ENCODE measurements at places on chromosomes 6 and 20.

DNA sequence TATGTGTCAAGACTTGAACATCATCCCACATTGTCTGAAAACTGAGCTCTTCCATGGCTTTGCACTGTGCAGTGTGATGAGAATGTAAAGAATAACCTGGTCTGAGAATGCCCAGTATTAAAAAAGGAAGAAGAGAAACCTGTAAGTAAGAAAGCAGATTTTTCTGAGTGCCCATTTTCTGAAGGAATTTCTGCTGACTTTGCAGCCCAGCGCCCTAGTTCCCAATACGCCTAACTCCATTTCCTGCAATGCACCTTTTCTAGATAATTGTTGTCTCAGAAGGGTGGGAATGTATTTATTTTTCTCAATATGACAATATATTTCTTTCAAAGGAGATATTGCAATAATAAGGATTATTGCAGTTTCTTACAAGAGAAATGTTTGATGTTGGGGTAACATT lies 231.5 kb downstream of the HAO1 start:
- DNase-seq: no peak

DNA sequence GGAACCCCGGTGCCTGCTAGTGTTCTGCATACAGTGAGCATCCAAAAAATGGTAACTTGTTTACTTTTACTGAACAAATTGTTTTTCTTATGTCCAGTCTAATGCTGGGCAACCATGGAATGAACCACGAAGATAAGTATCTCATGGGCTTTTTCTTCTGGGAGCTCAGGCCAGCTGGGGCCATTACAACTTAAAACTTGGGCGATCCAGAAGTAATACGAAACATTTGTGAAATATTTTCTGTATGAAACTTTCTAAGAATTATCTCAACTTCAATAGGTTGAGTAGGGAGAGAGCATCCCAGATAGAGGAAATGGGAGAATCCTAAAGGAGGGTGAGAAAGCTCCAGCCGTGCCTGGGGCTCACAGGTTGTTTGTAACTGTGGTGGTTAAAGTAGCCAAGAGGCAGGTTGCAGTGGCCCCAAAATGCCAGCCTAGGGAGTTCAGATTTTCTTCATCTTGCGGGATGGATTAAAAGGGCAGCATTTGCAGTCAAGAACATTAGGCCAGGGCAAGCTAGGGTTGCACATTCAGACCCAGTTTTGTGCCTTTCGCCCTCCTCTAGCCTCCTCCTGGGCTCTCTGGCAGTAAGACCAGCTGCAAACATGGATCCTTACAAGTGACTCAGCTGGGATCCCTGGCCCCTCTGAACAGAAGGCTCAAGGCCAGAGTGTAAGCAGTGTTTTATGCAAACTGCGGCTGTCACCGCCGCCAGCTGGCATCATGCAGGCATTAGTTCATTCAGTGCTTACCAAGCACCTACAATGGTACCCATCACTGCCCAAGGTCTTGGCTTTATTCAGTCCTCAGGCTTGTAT lies 41.5 kb downstream of the ELMO2 start:
- DNase-seq: no peak

- no peak for DNase-seq
Observed at GRCh38 chr6:169604076-169604475, 97.8 kb downstream of the WDR27 start.

- no peak for DNase-seq
Observed at GRCh38 chr20:20130399-20130798, 78.1 kb downstream of the CFAP61 start.

- DNase-seq: no peak
Observed at GRCh38 chr6:143159001-143159400, 98.3 kb downstream of the AIG1 start.

DNA sequence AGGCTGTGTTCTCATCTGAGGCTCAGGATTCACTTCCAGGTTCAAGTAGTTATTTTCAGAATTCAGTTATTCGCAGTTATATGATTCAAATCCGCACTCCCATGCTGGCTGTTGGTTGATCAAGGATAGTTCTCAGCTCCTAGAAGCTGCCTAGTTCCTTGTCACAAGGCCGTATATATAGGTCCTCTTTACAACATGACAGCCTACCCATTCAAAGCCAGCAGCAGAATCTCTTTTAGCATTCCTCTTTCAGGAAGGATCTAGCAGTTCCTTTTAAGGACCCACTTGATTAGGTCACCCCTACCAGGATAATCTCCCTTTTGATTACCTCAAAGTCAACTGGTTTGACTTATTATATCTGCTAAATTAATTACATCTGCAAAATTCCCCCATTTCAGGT lies 23.8 kb upstream of the LAMP5 start:
- no peak for DNase-seq

DNA sequence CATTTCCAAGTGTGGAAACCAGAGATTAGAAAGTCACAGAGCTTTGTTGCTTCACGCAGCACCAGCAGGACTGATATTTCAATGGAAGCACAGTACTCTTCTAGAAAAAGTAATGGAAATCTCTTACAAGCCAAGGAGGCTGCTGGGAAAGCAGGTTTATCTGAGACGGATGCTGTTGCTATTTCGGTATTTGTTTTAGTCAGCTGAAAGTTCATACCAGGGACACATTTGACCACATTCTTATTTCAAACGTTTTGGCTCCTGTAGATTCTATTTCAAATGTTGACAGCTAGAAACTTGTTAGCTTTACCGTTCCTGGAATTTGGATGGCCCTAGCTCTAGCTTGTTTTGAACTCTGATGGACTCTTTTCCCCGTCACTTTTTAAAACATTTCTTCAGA lies 3.7 kb upstream of the TMEM242 start:
- DNase-seq: no peak

DNA sequence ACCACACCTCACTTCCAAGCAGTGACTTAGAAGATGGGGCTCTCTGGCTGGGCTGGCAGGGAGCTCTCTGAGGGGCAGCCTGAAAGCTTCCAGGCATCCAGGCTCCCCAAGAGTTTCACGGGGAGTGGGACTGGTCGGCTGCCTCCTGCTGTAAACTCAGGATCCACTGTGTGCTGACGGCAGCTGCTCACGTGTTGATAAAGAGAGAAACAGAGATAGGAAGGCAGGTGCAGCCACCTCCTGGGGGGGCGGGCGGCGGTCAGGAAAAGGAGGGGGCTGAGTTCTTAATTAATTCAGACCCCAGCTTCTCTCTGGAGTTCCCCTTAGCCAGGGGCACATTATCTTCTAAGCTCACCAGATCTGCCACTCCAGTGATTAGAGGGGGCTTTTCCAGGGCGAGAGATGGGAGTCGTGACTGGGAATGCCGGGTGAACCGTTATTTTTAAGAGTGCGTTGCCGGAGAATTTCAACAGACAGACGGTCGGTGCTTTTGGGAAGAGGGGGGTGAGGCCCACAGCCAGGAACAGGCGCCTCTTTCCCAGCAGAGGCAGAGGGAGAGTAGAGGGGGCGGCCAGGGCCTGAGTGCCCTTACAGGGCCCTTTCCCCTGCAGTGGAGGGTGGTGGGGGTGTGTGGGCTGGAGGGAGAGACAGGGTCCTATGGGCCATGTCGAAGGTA lies 70.9 kb downstream of the CD40 start:
- DNase-seq: no peak

Measured in right kidney (tissue), 9 donors.